ENCODE measurements at places on chromosomes 3 and 15.

GRCh38 chr3:191138937-191139336, 60.1 kb upstream of the OSTN start:
- no peak for DNase-seq

DNA sequence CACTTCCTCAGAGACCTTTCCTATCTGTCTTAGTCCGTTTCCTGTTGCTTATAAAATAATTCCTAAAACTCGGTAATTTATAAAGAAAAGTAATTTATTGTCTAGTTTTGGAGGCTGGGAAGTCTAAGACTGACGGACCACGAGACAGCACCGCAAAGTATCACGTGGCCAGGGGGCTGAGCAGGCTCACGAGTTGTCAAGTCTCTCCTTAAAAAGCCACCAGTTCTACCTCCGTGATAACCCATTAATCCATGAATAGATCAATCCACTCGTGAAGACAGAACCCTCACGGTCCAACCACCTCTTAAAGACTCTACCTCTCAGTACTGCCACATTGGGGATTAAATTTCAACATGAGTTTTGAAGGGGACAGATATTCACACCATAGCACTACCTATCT, 821 bp downstream of the LINS1 start:
- DNase-seq: peak; percentile 10

GRCh38 chr3:42709621-42710020, 7.0 kb upstream of the HHATL start:
- no peak for DNase-seq

DNA sequence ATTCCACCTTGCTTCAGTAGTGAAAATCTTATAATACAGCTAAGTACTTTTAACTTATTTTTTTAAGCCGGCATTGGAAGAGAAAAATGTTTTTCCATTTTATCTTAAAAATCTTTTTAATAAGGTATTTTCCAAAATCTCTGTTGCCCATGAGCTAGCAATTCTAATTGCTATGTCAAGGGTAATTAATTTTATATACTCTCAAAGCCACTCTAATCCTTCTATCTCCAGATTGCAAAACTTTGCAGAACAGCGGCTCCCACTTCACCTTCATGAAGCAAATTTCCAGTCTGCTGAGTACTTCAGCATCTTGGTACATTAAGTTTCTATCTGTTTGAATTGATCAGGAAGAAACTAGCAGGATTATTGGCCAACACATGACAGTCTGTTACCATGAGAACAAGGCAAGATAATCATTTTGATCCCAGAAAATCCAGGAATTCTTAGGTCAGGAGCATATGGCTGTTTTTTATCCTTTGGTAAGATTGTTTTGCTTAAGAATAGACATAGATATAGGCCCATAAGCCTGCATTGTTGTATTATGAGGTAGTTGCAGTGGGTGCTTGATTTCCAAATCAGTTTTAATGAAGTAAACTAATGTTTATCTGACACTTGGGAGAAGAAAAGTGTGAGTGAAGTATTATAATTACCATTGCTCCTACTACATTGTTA, 6.0 kb downstream of the TIPARP start:
- no peak for DNase-seq

DNA sequence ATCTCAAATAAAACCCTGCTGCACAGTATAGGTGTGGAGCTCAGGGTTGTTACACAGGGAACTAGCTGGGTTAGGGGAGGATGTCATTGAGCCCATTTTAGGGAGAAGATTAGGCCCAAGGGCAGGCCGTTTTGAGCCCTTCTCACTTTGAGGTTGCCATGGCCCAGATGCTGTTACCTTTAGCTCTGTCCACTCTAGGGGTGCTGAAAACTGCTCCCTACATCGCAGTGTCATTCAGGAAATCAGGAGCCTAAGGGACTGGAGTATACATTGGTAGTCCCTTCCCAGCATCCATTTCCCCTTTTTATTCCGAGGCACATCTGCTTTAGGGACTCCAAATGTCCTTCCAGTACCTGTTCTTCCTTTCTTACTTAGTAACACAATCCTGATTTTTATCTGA, 79.0 kb upstream of the SELENOK start:
- no peak for DNase-seq

DNA sequence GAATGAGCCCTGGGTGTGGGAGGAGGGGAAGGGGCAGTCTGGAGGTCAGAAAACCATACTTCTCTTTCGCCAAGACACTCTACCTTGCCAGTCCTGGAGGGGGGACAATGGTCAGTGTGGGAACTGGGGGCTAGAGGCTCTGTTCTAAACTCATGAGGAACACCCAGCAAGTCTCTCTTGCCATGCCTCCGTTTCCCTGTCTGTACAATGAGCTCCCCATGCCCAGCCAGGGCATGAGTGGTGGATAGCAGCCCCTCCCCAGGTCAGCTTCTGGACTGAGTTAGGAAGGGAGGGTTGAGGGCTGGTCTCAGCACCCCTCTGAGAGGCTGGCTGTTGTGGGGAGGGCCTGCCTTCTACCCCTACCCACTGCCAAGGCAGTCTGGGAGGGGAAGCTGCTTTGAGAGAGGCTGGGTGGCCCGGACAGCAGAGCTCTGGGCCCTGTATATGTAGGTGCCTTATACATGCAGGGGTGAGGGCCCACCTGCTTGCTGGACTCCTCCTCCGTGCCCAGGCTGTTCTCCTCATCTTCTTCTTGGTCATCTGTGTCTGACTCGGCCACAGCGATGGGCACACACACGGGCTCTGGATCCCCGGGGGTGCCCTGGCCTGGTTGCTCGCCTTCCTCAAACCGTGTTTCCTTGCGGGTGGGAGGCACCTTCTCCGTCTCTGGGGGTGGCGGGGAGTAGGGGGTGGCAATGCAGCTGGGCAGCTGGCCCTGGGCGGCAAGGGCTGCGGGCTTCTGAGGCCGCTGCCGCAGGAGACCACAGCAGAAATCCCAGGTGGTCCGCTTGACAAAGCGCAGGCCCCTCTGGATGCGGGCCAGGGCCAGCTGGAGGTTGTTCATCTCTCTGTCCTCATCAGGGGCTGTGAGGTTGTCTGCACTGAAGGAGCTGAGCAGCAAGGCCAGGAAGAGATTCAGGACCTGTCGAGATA, 68.8 kb downstream of the SCN5A start:
- DNase-seq: peak; percentile 78
